ENCODE measurements at places on chromosomes 3 and 15.

DNA sequence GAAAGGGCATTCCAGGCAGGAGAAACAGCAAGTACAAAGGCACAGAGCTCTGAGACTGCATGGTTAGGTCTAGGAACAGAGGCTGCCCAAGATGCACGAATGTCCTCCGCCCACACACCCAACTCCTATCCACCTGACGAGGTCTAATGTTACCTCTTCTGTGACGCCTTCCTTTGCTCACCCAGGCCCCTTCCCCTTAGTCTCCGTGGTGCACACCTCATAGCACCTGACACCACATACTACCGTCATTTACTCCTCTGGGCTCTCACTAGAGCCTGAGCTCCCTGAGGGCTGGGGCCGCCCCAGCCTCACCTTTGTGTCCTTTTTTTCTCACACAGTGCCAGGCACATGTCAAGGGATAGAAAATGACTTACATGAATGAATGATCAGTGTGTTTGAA, 31.0 kb upstream of the RASGRF1 start:
- DNase-seq: no peak

- DNase-seq: no peak
Measured at GRCh38 chr3:37052860-37053259, 59.5 kb downstream of the MLH1 start.

- no peak for DNase-seq
Measured at GRCh38 chr3:142188846-142189245, 36.5 kb downstream of the GK5 start.

DNA sequence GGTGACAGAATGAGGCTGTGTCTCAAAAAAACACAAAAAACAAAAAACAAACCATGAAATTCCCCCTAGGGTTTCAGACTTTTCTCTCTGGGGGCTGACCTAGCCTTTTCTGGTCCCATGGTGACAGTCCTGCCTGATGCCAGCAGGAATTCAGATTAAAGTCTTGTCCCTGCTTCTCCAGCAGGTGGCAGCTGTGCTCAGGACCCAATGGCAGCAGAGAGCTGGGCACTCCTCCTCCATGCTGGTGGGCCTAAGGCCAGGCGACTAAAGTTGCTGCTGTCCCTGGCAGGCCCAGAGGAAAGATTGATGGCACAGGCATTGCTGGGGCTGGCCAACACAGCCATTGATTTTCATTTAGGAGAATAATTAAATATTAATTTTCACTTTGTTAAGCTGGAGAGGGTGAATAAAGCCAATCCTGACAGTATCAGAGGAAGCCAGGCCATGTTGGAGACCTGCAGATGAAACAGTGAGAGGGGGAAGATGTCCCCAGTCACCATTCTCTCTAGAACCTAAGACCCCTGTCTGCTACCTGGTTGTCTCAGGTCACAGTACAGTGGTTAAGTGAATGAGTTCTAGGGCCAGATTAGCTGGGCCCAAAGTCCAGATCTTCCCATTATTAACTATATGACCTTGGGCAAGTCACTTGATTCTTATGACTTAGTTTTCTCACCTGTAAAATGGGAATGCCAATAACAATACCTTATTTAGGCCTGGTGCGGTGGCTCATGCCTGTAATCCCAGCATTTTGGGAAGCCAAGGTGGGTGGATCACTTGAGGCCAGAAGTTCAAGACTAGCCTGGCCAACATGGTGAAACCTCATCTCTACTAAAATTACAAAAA, 7.1 kb downstream of the CELF6 start:
- peak; percentile 48 for DNase-seq
